ENCODE measurements at places on chromosomes 5 and 9.

DNA sequence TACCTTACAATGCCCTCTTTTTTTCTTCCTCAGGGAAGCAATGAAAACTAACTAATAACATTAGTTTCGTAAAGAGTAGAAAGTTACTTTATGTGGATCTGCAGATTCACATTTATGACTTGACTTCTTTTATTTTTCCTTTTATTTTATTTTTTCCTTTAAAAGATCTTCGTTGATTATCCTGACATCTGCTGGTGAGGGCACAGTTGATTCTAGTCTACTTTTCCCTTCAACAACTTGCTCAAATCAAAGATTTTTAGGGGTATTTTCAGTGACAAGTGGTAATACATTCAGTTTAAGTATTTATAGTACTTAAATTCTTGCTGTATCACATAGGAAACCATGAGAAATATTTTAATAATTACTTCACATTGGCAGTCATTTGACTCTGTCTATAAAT is 4.9 kb downstream of the EDIL3 start:
- no peak for DNase-seq

- no peak for DNase-seq
Measured at GRCh38 chr5:83388608-83389007, 82.9 kb upstream of the VCAN start.

- DNase-seq: no peak
Measured at GRCh38 chr5:140969880-140970279, 3.6 kb downstream of the PCDHAC2 start.

- no peak for DNase-seq
Measured at GRCh38 chr9:69519470-69520240, 152.5 kb downstream of the APBA1 start.

DNA sequence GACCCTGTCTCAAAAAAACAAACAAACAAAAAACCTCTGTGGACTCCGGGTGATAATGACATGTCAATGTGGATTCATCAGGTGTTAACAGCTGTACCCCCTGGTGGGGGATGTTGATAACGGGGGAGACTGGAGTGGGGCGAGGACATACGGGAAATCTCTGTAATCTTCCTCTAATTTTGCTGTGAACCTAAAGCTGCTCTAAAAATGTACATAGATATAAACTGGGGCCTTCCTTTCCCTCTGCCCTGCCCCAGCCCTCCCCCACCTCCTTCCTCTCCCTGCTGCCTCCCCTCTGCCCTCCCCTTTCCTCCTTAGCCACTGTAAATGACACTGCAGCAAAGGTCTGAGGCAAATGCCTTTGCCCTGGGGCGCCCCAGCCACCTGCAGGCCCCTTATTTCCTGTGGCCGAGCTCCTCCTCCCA is 1.4 kb upstream of the CEL start:
- DNase-seq: no peak

DNA sequence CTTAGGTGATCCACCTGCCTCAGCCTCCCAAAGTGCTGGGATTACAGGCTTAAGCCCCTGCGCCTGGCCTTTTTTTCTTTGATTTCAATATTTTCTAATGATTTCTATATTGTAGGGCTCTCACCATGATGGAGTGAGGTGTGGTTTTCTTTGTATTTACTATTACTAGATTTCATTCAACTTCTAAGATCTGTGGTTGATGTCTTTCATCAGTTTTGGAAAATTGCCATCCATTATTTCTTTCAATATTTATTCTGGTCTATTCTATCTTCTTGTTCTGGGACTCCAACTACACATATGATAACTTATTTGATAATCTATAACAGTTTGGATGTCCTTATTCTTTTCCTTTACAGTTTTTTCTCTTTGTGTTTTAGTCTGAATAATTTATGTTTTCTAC is 31.9 kb downstream of the FBXO4 start:
- no peak for DNase-seq

GRCh38 chr9:132116583-132116982 is 36.9 kb upstream of the MED27 start:
- no peak for DNase-seq
